Panc1 (cell line): ENCODE measurements at places on chromosomes 12 and 14.

DNA sequence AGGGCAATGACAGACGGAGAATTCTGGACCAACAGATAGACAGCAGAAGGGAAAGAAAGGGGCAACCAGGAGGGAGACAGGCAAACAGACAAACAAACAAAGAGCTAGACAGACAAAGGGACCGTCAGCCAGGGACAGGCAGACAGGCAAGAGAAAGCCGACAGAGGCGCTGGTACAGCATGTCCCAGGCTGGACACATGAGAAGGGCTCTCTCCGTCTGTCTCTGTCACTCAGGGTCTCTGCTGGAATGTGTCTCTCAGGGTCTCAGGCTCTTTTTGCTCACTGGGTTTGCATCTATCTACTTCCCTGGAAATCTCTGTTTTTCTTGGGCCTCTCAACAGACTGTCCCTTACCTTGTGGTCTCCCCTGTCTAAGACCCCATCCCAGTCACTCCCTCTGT lies 8.2 kb upstream of the SMUG1 start:
- no peak for DNase-seq

- no peak for DNase-seq
These were observed 201.9 kb upstream of the RBM19 start for GRCh38 chr12:114168061-114168460.

DNA sequence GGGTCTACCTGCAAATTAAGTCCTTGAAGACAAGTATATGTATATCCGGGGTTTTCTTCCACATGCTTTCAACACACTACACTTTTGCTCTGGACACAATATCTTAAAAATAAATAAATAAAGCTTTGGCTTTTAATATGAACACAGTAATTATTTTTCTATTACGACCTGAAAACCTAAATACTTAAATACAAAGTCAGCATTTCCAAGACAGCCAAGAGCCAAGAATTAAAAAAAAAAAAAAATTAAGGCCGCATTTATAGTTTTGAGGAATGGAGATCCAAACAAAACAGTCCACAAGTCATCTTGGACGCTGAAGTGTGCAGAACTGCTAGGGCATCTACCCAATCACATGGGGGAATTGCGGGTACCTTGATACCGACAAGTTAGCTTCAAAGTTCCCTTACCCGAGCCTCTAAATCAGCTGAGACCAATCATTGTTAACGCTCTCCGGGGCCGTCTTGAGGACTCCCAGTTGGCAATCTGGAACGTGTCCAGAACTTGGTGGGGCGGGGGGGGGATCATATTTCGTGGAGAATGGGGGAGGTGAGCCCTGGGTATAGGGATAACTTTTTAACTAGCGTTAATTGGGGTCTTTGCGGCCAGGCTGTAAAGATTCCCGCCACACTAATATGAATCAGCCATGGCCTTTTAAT lies 731 bp upstream of the PCNX4 start:
- no peak for DNase-seq

DNA sequence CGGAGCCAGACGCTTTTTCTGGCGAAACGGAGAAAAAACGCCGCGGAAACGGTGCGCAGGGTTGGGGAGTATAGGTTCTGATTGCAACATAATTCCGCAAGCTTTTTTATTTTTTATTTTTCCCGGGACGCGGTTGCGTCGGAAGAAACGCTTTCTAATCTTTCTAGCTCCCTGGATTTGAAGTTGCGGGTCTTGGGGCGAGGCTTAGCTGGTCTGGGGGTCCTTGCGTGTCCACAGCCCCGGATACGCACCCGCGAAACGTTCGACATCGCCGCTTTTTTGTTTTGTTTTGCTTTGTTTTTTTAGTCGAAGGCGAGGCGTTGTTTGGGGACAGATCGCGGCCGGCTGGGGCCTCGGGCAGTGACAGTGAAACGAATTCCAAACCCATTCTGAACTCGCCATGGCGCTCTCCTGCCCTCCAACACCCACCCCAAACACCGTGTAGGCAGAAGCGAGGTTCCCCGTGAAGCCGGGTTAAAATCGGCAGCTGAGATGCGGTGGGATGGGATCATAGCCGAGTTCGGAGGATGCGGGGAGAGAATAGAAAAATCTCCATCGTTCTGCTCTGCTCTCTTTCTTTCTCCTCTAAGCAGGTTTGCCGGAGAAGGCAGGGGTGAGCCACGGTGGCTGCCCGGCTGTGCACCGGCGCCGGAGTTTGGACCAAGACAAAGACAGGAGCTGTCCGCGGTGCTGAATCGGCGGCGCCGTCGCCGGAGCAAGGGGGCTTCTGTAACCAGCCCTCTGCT lies 8.1 kb upstream of the LHX5 start:
- no peak for DNase-seq

- DNase-seq: no peak
These were observed 12.6 kb upstream of the TTC7B start for GRCh38 chr14:90828642-90829487.

GRCh38 chr14:23631702-23632460 lies 4.3 kb upstream of the DHRS2 start:
- DNase-seq: peak; percentile 62

GRCh38 chr12:24562771-24563431 lies 386.0 kb downstream of the BCAT1 start:
- DNase-seq: no peak

GRCh38 chr14:75968456-75968855 lies 13.3 kb downstream of the TGFB3 start:
- no peak for DNase-seq

- DNase-seq: no peak
These were observed 206.0 kb upstream of the DCN start for GRCh38 chr12:91388573-91388972.

GRCh38 chr12:2854669-2855453 lies 2.0 kb downstream of the TEX52 start:
- DNase-seq: no peak

DNA sequence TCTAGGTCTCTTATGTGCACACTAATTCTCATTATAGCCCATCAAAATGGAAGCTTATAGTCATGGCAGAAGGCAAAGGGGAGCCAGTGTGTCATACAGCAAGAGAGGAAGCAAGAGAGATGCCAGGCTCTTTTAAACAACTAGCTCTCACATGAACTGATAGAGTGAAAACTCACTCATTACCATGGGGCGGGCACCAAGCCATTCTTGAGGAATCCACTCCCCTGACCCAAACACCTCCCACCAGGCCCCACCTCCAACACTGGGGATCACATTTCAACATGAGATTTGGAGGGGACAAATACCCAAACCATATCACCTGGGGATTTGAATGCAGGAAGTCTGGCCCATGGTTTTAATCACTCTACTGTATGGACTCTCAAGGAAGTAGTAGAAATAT lies 36.9 kb upstream of the CRACR2A start:
- DNase-seq: no peak

- no peak for DNase-seq
These were observed 8.8 kb downstream of the NID2 start for GRCh38 chr14:52060080-52060479.

DNA sequence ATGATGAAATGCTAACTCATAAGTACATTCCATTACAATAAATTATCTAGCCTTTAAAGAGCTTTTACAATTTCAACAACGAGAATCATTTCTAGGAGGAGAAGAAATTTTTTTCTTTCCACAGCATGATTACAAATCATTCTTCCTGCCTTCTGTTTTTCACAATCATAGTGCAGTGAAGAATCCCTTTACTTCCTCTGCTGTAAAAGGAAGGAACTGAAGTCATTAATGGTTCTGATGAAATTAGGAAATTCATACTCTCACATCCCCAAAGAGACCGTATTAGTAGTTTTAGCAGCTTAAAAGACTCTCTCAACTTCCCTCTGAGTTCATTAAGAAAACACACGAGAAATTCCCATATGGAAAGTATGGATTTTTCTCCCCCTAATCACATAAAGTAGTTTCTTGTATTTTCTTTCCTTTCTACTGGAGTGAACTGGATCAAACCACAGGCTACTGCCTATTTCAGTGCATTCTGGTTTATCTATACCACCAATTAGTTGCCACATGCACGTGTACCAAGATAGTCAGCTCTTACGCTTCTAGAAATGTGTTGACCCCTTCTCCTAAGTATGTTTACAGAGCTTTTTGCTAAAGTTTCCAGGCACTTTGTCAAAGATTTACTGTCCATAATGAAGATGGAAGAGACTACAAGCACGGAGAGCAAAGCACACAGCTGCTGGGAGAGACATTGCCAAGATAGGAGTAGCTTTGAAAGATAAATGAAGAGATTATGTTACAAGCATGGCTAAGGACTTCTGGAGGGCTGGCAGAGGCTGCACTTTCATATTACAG lies 58.9 kb upstream of the KITLG start:
- DNase-seq: no peak

DNA sequence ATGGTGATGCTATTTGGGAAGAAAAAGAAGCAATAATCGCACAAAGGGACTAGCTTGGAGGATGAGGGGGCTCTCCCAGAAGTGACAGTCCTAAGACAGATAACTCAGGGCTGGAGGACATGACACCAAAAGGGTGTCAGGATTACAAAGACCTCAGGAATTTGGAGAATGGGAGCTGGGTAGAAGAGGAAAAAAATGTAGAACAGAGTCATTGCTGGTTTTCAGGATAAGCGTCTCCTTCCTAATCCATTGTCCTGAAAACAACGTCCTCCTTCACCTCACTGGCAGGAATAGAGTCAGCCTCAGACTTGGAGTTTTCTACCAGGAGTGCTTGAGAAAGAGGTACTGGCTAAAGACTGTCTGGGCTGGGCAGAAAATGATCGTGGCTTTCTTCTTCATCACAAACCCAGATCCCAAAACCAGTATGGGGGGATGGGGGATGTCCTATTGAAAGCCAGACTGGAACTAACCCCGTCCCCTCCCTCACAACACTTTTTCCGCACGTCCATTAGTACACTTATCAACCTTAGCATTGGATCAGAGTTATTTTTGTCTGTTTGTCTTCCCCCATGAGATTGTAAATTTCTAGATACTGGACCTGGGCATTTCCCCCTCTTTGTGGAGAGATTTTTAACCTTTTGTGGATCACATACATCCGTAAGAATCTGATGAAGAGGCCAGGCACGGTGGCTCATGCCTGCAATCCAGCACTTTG lies 14.3 kb downstream of the B4GALNT3 start:
- no peak for DNase-seq

GRCh38 chr12:20588042-20588441 lies 107.1 kb upstream of the SLCO1C1 start:
- DNase-seq: no peak

GRCh38 chr12:96880220-96880619 lies 26.8 kb upstream of the NEDD1 start:
- no peak for DNase-seq

DNA sequence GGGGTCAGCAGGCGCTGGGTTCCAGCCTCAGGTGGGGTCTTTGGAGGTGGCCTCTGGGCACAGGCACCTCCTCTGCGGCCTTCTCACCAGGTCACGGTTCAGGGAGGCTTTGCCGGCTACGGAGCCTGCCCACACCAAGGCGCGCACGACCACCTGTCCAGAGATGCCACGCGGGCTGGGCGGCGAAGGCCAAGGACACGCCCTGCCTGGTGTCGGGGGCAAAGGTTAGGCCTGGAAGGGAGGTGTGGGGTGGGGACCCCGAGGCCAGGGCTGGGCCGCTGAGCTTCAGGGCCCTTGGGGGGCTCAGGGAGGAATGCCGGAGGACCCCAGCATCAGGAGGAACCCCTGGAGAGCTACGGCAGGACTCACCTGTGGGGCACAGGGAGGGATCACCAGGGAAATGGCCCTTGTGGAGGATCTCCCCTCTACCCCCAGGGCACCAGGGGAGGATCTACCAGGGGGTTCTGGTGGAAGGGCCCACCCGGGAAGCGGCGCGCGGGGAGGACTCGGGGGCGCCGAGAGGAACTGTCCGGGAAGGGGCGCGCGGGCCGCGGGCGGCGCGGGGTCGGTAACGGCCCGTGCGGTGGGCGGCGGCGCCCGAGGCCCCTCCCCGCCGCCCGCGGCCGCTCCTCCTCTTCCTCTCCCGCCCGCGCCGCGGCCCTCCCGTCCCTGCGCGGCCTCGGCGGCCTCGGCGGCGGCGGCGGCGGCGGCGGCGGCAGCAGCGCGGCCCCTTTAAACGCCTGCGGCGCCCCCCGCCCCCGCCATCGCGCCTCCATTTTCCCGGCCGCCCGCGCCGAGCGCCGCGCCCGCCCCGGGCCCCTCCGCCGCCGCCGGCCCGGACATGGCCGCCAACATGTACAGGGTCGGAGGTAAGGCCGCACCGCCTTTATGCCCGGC lies at the start of gene MTA1:
Gene MTA1, plus strand, starts transcription at position 633 of the 897 bp plus-strand sequence. Its CDS starts 209 bp downstream, at position 842.
- DNase-seq: no peak

DNA sequence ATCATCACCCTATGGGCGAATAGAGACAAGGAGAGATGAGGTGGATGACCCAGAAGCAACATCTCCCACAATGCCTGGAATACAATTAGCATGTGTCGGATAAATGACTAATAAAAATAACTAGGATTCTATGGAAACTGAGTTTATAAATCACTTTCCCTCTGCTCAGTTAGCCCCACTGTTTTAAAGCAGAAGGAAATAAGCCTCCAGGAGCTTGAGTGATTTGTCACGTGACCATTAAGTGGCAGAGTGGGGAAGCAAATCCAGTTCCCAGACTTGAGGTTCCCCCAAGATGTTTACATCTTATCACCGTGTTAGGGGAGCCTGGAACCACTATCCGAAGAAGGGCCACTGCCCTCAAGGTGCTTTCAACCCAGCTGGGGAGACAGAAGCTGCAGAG lies 136.5 kb upstream of the CCND2 start:
- no peak for DNase-seq

GRCh38 chr14:100472094-100472455 lies 115.1 kb downstream of the BEGAIN start:
- DNase-seq: no peak

DNA sequence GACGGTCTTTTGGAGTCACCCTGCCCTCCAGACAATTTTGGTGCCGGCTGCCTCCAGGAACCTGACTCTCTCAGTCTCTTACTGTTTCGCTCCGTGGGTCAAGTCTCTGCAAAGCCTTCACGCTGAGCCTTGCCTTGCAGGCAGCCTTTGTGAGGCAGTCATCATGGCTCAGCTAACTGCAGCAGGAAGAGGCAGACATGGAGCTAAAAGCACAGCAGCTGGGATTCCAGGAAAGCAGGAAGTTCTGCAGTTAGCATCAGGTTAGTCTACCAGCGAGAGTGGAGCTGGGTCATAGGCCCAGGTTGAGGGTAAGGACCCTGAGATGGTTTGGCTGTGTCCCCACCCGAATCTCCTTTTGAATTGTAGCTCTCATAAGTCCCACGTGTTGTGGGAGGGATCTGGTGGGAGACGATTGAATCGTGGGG lies 305.4 kb downstream of the PCNX1 start:
- DNase-seq: no peak

DNA sequence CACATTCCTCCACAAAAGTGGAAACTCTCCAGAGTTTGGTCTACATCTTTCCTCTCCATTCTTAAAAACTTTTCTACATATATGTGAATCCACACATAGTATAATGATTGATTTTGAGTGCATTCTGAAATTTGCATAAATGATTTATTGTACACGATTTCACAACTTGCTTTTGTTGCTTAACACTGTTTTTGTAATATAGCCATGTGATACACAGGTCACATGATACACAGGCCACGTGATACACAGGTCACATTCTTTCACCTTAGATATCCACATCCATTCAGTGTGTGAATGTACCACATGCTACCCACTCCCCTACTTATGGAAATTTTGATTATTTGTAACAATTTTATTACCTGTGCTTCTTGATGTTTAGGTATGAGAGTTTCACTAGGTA lies 319.1 kb downstream of the ZFP36L1 start:
- no peak for DNase-seq

- no peak for DNase-seq
These were observed 33.7 kb upstream of the SGPP1 start for GRCh38 chr14:63761351-63762117.

- DNase-seq: no peak
These were observed 325.7 kb downstream of the NELL2 start for GRCh38 chr12:44550377-44550776.

- DNase-seq: no peak
These were observed 99.0 kb upstream of the DDHD1 start for GRCh38 chr14:53252141-53252540.

GRCh38 chr12:63997198-63997597 lies 152.7 kb downstream of the SRGAP1 start:
- DNase-seq: no peak
